HFFc6 (cell line): ENCODE measurements at places on chromosomes 7 and 10. TPM values are rescaled to one million over a fixed set of nuclear protein-coding genes. Genes with fewer than 3 reads are reported as not detected.

FAM241B gene
- 0.20 and 0.57 TPM in 2 replicates for total RNA-seq

- DNase-seq = no peak
Measured at GRCh38 chr10:76779796-76780301, 857.8 kb downstream of the KCNMA1 start.

- DNase-seq = no peak
Measured at GRCh38 chr7:130148561-130148960, 56.6 kb downstream of the TMEM209 start.

DNA sequence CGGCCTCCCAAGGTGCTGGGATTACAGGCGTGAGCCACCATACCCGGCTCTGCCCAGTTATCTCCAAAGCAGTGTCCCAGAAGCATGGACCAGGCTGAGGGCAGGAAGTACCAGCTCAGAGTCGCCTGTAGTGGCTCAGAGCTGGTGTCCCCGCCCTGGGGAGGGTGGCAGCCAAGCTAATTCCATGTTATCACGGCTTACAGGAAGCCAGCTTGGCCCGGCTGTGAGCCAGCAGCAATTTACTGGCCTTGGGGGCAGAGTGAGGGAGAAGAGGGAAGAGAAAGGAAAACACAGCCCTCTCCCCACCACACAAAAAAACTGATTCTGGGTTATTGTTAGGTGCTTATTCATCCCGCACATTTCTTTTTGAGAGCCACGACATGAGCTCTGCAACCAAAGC is 88.1 kb downstream of the HIP1 start:
- no peak for DNase-seq

DNA sequence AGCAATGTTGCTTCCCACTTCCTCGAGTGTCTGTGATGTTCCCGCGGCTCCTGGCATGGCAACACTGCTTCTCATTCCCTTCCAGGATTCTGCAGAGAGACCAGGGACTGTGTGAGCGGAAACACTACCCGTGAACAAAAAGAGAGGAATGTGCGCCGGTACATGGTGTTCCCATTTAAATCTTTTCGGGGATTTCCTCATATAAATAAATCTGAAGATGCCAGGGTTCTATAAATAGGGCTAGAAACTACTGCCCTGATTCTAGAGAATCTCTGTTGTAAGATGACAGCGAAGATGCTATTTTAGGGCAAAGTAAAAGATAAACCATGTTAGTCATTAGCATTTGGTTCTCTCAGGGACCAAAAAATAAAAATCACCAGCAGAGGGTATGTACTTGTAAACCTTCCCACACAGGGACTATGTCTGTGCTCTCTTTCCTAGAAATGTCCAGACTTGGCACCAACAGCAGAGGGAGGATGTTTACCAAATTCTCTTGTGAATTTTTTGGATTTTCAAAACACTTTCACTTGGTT is 92.2 kb upstream of the DDC start:
- peak; percentile 55 for DNase-seq

DPP6 gene
- not detected in 3 replicates for total RNA-seq

GRCh38 chr10:92268748-92269147 is 22.1 kb downstream of the CPEB3 start:
- DNase-seq = no peak
